NCI-H1105 (cell line): ENCODE measurements at places on chromosomes 2 and 18.

- DNase-seq = no peak
Observed at GRCh38 chr2:136422512-136422911, 304.6 kb upstream of the CXCR4 start.

DNA sequence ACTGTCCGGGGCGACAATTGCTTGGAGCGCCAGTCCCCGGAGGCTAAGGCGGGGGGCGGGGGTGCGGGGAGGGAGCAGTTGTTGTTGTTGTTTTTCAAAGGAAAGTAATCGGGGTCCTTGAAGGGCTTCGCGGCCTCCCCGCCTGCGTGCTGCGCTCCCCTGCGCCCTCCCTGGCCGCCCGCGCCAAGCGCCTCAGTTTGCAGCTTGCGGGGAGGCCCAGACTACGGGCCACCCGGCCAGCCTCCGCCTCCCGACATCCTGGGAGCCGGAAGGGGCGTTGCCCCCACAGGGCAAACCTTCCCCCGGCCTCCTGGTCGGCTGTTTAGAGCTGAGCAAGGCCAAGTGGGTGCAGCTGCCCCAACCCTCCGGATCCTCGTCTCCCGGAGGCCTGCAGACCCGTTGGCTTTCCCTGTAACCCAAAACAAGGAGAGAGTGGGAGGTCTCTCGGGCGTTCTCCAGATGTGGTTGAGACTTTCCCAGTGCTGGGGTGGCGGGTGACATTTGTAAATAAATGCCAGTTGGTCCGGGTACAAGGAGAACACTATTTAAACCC is 3.7 kb upstream of the SIX3 start:
- DNase-seq = no peak

DNA sequence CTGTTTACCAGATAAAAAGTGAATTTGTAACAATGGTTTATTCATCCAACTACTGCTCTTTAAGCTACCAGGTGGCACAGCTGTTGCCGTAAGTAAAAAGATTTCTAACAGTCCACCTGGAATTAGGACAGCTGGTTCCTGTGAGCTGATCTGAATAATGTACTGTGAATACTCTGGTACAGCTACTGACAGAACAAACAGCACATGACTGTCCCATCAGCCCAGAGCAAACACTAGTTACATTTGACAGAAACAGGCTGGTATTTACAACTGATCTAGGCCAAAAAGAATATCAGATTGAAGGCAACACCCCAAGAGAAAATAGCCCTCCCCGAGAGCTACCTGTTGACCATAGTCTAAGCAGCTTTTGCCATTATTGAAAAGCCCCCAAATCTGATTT is 840.4 kb downstream of the CPS1 start:
- peak; percentile 48 for DNase-seq

DNA sequence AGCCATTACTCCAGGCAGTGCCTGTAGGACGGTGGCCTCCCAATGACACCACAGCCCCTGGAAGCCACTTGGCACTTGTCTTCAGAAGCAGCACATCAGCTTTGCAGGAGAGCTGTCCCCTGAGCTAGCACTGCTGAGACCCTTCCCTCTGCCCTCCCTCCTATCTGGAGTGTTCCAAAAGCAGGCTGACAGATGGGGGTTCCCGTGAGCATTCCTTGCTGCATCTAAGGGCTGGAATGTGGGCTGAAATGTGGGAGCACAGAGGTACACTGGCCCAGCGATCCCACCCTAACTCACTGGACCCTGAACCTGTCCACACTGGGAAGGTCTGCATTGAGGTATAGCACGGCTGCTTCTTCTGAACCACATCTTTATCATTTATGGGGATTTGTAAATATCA is 230.1 kb downstream of the ANAPC1 start:
- no peak for DNase-seq

GRCh38 chr2:8059255-8059654 is 622.6 kb upstream of the ID2 start:
- DNase-seq = peak; percentile 60

DNA sequence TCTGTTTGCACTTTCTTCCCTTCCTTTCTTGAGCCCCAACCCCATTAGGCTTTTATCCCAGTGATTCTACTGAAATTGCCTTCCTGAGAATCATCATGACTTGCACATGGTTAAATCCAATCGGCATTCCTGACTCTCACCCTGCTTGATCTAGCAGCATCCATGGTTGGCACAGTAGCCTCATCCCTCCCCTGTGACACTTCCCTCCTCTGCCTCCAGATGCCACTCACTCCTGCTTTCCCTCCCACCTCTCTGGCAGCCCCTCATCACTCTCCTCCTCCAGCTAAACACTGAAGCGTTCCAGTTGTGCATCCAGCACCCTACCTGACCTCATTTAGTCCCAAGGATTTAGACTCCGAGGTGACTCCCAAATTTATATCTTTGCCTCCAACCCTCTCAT is 114.7 kb downstream of the GALNT14 start:
- DNase-seq = no peak

DNA sequence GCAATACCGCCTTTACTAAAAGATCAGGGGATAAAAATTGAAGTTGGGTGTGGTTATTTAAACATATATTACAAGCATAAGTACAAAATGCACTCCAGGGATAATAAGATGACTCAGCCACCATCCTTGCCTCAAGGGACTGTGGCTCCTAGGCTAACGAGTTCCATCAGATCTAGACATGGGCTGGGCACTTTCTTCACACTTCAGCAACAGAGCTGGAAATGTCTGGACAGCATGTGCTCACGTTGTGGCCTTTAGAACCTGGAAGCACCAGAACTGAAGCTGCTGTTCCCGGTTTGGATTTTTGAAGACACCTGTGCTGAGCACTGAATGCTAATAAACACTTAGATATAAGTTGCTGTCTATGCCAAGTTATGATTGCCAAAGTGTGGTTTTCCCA is 384.2 kb upstream of the SALL3 start:
- no peak for DNase-seq

DNA sequence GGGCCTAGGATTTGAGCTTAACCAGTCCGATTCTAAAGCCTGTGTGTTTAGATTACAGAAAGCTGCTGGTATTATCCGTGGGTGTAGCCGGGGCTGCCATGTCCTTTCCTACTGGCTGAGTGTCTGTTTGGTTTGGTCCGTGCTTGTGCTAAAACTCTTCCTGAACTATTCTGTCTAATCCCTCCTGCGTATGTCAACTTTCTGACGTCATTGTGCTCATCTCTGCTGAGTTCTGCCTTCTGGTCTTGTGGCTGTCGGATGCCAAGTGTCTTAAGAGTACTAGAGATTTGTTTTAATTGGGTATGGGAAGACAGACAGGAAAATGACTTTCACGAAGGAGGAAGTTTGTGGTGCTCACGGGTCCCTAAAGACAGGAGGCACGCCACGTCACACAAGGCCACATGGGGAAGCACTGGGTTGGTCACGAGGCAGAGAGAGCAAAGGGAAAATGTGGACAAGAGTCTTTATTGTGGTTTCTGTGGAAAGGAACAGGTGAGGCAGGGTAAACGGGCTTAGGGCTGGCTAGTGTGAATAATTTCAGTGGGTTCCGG is 31.8 kb upstream of the NTSR2 start:
- no peak for DNase-seq

DNA sequence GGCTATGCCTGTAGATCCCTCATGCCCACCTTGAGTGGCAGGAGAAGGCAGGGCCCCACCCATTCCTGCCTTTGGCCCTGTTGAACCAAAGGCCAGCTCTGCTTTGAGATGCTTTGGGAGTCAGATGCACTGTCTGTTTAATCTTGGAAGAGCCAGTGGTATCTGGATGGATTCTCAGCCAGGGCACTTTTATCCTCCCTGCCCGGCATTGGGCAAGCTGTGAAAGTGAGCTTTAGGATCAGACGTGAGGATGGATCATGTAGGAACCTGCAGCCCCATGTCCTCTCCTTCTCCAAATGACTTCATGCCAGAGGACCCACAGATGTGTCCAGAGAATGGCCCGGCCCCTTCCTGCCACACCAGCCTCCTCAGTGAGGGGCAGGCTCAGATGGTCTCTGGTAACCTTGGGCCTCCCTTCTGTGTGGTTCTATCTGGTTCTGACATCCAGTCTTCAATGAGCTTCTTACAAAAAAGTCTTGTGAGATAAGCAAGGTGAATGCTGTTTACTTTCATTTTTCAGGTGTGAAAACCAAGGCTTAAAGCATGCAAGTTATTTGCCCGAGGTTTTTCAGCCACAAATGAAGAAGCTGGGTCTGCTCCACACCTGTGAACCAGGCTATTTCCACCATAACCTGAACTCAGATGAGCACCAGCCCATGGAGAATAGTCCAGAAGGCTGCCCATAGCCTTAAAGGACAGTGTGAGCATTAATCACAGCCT is 123.8 kb downstream of the KCTD1 start:
- DNase-seq = no peak

DNA sequence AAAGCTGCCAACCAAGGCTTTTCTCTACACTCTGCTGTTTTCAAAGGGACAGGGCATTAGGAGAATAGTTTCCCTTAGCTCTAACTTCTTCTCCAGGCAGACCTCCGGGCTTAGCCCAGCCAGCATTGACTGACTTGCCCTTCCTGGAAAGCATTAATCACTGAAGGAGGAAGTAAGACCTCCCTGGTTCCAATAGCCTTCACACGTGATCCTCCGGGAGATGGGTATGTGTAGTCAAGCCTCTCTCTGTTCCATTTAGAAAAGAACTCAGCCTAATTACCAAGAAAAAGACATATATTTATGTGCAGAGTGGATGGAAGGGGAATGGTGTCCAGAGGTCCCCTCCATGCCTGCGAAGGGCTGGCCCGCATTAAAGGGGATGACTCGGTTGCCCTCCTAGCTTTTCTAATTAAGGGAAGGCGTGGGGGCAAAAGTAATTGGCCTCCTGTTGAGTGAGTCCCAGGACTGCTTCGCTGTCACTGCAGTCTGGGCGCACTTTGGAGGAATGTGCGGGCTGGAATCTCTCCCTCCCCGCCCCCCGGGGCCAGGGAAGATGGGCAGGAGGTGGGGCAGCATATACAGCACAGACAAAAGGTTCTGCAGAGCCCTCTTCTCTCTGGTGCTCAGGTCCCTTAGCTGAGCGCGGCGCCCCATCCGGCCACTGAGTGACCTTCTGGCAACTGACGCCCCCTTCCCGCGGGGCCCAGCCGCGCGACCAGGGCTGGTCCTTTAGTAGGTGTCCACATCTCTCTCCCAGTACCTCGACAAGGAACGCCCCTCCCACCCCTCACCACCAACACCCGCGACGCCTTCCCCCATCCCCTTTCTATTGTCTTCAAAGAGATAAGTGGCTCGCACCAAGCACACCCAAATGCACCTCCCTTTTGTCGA is 686.0 kb downstream of the NRXN1 start:
- no peak for DNase-seq

GRCh38 chr2:120991441-120991840 is 255.8 kb downstream of the GLI2 start:
- DNase-seq = no peak

DNA sequence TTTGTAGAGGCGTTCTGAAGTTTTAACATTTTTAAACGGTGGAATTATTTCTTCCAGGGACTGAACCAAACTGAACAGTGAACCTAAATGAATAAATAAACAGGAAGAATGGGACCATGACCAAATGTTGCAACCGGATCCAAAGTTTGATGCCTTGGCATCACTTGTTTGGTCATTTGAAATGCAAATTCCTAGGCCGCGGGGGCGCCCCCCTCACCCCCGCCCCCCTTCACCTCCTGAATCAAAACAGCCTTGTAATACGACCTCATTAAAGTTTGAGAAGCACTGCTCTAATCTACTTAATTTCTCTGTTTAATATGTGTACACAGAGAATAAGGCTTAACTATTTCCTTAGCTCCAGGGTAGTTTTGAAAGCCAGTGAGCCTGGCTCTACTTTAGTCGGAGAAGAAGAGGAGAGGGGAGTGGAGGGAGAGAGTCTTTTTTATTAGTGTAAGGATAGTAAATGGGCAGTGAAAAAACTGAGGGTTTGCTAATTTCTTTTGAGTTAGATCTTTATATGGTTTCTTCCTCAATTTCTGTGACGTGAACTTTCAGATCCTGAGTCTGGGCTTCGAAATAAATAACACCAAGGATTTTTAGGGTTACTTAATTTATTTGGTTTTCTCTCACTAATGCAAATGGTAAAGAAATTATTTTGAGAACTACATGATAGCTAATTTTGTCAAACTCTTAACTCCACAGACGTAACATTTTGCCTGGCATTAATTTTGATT is 5.7 kb downstream of the C2orf80 start:
- no peak for DNase-seq

DNA sequence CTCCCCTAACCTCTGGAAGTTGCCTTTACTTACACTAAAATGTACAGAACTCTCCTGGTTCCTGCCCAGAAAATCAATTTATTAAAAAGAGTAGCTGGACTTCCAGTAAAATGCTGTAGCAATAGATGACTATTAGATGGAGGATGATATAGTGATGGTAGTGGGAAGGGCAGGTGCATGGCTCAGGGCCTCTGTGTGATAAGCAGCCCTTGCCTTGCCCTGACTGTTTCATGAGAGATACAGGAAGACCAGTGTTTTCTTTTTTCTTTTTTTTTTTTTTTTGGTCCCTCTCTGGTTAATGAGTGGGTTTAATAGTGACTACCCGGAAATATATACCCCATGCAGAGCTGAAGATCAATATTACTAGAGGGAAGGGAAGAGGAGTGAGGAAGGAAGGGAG is 48.7 kb upstream of the NEDD4L start:
- no peak for DNase-seq

GRCh38 chr2:118650327-118650726 is 197.1 kb downstream of the EN1 start:
- DNase-seq = no peak

- DNase-seq = no peak
Observed at GRCh38 chr18:26545335-26546123, 2.8 kb downstream of the KCTD1 start.

DNA sequence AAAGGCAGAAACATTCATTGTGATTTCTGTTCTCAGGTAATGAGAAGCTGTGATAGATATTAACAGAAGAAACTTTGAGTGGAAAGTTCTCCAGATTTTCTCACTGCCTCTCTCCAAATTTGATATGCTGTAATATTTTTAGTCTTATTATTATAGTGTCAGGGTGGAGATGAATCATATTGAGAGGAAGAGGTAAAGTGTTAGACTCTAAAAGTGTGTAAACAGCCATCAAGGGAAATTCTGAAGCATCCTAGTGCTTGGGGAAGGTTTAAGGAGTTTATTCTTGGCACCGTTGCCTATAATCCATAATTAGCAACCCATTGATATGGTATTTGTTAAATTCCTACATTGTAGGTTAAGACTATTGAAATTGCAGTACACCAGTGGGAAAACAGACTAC is 104.7 kb upstream of the NABP1 start:
- no peak for DNase-seq

GRCh38 chr2:239917125-239917956 is 107.8 kb downstream of the NDUFA10 start:
- no peak for DNase-seq

- no peak for DNase-seq
Observed at GRCh38 chr2:123826729-123827271, 198.3 kb upstream of the CNTNAP5 start.

DNA sequence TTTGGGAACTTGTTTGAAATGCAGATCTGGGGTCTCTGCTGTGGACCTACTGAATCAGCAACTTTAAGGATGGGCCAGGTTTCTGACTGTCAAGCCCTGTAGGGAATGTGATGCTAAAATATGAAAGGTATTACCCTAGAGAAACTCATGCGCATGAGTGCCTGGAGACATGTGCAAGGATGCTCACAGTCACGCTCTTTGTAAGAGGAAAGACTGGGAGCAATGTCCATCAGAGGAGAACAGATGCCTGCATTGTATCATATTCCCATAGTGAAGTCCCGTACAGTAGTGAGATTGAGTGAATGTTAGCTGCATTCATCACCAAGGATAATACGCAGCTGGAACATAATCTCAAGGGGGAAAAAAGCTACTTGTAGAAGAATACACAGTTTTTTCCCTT is 14.1 kb downstream of the ZNF407 start:
- DNase-seq = no peak

GRCh38 chr2:48824116-48824515 is 68.6 kb upstream of the LHCGR start:
- no peak for DNase-seq

GRCh38 chr2:10527585-10527984 is 79.5 kb upstream of the ODC1 start:
- DNase-seq = no peak
